Activated CD4-positive, alpha-beta T cell treated with anti-CD3 and anti-CD28 coated beads, Interleukin-2, amount 50 U/mL, for 24 hours (primary cell): ENCODE measurements at places on chromosomes 6 and 20.

GRCh38 chr20:15619816-15620215 is 953.4 kb downstream of the KIF16B start:
- DNase-seq: no peak

DNA sequence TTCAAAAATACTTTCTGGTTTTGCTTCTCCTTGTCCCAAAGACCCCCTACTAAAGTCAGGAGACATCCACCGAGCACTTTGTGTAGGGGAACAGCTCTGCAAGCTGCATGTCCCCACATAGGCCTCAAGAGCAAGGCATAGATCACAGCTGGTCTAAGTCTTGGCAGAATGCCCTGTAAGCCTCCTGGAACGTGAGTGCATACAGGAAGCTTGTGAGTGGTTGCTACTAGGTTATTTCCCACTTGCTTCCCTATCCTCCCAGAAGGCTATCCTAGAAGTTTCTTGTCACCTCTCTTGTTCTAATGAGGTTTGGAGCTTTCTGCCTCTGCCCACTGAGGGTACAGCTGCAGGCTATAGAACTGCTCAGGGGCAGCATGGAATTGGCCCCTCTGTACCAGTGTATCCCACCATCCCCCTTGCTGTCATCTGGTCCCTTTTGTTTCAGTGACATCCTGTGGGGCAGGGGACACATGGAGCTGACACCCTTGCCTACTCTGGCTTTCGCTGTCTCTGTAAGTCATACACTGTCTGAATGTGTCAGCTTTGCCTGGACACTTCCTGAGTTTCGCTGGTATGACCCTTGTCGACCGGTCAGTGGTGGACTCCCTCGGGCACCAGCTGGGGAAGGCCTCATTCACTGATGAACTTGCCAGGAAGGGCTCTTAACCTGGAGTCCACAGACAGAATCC is 35.6 kb upstream of the KCNK16 start:
- DNase-seq: no peak

- DNase-seq: no peak
Observed at GRCh38 chr6:7727086-7727945, 1.4 kb downstream of the BMP6 start.

DNA sequence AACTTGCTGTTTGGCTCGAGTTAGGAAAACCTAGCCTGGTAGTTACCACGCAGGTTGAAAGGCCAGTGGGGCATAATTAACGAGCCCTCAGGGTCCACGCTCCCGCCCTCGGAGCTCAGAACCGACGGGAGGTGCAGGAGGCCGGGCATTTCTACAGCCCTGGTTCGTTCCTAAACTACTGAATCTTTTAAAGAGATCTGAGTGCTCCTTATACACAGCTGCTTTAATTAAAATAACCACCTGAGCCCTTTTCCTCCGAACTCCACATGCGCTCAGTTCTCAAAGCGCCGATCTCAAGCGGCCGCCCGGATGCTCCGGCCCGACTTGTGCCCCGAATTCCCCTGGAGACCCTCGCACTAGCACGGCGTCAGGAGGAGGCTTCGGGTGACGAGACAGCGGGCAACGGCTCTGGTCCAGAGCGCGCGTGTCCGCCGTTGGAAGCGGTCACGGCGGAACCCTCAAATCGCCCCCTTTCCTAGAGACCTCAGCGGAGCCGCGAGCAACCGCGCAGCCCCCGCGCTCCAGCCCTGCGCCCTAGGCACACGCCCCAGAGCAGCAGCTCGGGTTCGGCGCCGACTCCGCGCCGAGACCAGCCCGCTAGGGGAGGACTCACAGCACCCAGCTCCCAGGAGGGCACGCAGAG is 397 bp downstream of the WDR27 start:
- DNase-seq: no peak

DNA sequence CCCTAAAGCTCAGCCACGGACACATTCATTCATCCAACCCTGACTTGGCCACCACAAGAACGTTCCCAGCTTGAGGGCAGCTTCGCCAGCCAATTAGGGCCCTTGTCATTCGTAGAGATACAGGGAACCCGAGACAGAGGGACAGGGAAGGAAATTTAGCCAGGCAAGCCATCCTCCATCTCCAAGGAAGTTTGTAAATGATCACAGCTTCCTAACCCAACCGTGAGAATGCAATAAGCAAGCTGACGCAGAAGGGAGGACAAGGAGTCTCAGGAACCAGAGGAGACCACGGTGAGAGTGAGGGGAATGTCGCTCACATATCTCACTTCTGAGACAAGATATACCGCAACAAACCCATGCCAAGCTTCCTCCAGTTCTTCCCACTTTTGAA is 1.4 kb downstream of the TRAM2 start:
- no peak for DNase-seq

GRCh38 chr6:40735121-40735520 is 148.0 kb upstream of the LRFN2 start:
- no peak for DNase-seq

GRCh38 chr6:155040154-155040553 is 45.0 kb downstream of the TIAM2 start:
- DNase-seq: no peak
